ENCODE measurements at places on chromosomes 4 and X. TPM values are rescaled to one million over a fixed set of nuclear protein-coding genes. Genes with fewer than 3 reads are reported as not detected.

GRCh38 chr4:149055624-149056023 lies 613.4 kb upstream of the NR3C2 start:
- DNase-seq, result peak; percentile 23

Gene TMPRSS11A
- not detected for polyA plus RNA-seq

GRCh38 chrX:150459196-150459595 lies 96.1 kb downstream of the MAMLD1 start:
- DNase-seq, result no peak

DNA sequence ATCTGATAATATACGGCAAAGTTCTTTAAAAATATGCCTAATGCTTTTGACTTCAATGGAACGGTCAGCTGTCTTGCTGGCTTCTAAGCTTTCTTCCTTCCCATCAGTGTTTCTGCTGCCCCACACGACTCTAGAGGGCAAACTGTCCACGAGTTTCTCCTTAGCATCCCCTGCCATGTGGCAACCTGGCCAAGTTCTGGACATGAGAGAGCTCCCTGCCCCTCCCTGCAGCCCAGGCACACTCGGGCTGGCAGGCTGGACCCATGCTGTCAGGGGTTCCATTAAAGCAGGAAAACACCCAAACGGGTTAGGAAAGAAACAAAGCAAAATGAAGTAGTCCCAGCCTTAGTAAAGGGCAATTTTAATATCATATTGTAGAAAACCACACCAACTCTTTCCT lies 38.8 kb downstream of the KDR start:
- DNase-seq, result no peak

- no peak for DNase-seq
Observed at GRCh38 chr4:123790681-123791080, 394.1 kb downstream of the SPRY1 start.

Gene ADH1A
- 1.2 TPM for polyA plus RNA-seq

Gene TRIM61
- 2.7 TPM for polyA plus RNA-seq

DNA sequence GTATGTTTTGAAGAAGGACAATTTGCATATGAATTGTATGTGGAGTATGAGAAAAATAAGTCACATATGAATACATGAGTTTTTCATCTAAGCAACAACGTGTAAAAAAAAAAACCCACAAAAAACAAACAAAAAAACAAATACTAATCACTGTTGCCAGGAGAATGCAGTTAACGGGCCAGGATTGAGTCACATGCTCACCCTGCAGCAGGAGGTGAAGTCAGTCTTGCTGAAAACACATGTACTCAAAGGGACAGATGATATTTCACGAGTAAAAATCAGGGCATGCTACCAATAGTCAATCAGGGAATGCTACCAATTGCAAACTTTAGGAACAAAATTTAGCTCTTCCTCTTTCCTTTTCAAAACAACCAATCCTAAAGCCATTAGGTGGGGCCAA lies 10.4 kb upstream of the DCLK2 start:
- DNase-seq, result no peak

Gene WAS
- polyA plus RNA-seq, result 2.5 TPM

GRCh38 chr4:173448608-173449379 lies 49.9 kb upstream of the SCRG1 start:
- DNase-seq, result peak; percentile 31

Gene GPR50
- polyA plus RNA-seq, result not detected

Gene SOWAHB
- polyA plus RNA-seq, result not detected

DNA sequence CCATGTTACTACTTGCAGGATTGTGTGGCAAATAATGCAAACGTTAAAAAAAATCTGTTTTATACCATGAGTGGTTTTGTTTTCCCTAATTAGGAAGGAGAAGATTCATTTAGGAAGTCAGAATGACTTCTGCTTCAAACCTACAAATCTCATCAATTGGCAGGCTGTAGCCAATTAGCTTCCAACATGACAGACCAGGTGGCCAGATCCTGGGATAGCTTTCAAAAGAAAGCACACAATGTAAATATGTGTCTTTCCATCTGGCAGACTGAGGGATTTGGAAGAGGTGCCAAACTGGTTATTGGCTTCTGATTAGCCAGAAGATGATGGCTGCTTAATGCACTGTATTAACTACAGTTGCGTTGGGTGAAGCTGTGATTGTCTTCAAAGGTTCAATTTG lies 432.8 kb downstream of the ANKRD50 start:
- DNase-seq, result peak; percentile 20

DNA sequence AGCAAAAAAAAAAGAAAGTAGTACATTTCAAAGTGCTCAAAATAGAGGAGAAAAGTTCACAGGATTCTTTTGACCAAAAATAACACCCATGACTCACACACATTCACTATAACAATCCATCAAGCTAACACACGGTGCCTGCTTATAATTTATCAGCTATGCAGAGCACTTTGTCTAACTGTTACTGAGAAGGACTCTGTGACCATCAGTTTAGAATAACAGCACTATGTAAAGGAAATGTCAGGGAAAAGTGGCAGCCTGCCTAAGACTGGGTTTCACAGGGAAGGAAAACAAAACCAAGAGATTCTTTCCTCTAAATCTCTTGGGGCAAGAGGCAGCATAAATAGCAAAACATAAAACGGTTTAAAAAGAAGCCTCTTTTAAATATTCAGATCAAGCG lies 54.8 kb downstream of the CCDC149 start:
- DNase-seq, result no peak

Gene CXCL6
- polyA plus RNA-seq, result not detected

DNA sequence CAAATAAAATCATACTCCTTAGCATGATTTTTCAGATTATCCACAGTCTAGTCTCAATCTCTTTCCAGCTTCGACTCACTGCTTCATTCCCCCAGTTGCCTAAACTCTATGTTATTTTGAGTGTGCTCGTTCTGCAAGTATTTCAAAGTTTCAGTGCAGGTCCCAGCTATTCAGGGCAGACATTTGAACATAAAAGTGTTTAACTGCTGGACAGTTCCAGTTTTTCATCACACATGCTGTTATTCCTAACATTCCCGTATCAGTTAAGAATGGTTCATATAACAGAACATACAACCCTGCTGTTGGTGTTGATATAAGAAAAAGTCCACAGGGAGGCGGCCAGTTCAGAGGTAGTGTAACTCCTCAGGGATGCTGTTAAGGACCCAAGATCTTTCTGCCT lies 113.3 kb downstream of the SLIT2 start:
- DNase-seq, result no peak

All from muscle of arm (tissue), 14 donors.